ENCODE measurements at places on chromosomes 6 and 20.

GRCh38 chr6:108102965-108103364 lies 28.4 kb upstream of the OSTM1 start:
- no peak for DNase-seq

DNA sequence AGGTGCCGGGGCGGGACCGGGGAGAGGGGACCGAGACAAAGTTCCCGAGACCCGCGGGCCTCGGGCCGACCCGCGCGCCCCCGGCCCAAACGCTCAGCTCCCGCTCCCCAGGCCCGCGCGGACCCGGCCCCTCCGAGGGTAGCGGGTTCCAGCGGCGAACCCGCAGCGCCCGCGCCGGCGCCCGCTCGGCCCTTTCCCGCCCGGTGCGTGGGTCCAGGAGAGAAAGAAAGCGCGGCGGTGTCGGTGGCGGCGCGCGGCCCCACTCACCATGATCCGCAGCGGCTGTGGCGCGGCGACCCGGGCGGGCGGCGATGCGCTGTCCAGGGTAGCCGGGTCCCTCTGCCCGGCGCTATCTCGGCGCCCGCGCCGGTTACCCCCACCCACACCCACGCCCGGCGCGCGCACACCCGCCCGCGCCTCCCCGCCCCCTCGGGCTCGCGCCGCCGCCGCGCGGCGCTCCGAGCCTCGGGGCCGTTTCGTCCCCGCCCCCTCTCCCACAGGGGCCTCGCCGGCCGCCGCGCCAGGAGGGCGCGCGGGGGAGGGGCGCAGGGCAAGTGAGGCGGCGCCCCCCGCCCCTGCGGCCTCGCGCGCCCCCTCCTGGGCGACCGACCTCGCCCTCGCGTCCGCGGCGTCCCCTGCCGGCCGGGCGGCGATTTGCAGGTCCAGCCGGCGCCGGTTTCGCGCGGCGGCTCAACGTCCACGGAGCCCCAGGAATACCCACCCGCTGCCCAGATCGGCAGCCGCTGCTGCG lies at the start of gene ELOVL2:
Gene ELOVL2 (minus strand): TSS at position 345 of the 751 bp plus-strand sequence. CDS start 75 bp downstream, at position 270.
- peak; percentile 68 for DNase-seq

- DNase-seq = no peak
Measured at GRCh38 chr20:13278812-13279570, 57.9 kb downstream of the ISM1 start.

DNA sequence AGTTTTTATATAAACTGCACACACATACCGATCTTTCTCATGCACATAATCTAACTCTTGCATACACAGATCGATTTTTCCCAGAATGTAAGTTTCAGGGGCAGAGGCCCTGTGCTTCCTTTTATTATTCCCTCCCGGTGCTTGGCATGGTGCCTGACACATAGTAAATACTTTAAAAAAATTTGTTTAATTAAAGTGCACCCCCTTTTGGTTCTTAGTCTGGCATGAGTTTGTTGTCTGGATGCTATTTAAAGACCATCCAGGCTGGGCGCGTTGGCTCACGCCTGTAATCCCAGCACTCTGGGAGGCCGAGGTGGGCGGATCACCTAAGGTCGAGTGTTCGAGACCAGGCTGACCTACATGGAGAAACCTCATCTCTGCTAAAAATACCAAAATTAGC lies 5.4 kb upstream of the DEK start:
- no peak for DNase-seq

DNA sequence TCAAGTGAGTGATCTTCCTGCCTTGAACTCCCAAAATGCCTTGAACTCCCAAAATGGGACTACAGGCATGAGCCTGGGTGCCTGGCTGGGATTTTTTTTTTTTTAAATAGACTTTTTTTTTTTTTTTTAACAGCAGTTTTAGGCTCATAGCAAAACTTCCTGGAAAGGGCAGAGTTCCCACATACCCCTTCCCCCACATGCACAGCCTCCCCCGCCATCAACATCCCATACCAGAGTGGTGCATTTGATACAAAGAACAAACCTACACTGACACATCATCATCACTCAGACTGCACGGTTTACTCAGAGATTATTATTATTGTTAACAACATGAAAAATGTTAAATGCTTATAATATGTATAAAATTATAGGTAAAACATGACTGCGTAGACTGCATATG lies 26.0 kb downstream of the UQCC1 start:
- DNase-seq = no peak

DNA sequence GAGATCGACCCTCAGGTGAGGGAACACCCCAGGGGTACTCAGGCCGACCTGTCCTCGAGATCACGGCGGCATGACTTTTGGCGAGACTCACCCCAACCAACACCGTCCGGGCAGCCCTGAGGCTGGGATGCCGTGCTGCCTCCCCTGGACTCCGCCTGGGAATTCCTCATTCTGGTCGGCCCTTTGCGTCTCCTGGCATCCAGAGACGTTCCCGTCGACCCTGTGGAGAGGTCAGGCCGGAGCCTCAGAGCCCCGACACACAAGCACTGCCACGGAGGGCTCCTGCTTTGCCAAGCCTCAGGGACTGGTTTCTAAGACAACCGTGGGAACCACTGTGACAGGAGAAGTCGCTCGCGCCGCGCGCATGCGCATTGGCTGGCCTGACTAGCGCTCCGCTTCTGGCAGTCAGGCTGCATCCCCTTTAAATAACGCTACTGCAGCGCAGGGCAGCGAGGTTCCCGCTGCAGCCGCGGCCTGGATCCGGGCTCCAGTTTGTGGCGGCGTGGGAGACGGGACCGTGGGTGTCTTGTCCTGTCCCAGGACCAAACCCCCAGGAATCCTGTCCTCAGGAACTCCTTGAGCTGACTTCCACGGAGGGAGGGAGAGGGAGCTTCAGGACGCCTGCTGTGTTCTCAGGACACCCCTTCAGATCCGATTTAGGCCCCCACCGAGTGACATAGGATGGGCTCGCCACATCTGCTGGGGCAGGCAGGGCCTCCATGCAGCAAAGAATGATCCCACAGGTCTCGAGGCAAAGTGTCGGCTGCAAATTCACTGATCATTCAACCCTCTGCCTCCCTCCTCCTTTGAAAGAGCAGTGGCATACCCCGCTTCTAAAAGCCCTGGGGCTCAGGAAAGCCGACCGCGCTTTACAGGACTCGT lies 163.2 kb upstream of the ZNF337 start:
- DNase-seq = peak; percentile 69

GRCh38 chr6:36353411-36353915 lies 16.8 kb upstream of the BNIP5 start:
- DNase-seq = peak; percentile 48

GRCh38 chr20:58293453-58293852 lies 16.1 kb upstream of the RAB22A start:
- DNase-seq = no peak

DNA sequence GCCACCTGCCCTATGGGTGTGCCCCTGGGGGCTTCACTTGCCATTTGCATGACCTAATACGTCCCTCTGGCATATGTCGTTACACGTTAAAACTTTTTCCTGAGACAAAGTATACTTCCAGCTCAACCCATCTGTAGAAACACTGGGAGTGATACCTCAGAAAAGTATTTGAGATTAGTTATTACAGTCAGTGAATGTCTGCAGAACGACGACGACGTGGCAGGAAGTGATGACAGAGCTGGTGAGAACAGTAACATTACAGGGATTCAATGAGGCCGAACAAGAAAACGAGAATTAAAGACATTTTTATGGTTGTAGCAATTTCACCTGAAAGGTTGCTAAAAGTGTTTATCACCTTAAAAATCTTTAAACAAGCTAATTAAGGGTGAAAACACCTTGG lies 40.2 kb downstream of the SASH1 start:
- DNase-seq = no peak

DNA sequence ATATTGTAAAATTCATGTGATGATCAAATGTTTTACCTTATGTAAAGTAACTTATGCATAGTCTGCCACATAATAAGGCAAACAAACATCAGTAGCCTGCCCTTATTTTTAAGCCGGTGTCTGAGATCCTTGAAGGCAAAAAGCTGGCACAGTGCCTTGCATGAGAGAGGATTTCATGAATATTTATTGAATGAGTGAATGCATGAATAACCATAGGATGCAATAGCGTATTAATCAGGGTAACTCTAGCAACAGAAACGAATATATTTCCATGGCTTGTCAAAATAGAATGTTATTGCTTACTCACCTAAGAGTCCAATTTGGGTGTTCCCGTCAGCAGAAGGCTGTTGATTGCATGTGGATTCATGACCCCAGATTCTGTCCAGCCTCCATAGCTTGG lies 34.9 kb downstream of the BTBD3 start:
- peak; percentile 42 for DNase-seq

- no peak for DNase-seq
Measured at GRCh38 chr20:47960277-47960676, 175.0 kb upstream of the SULF2 start.

DNA sequence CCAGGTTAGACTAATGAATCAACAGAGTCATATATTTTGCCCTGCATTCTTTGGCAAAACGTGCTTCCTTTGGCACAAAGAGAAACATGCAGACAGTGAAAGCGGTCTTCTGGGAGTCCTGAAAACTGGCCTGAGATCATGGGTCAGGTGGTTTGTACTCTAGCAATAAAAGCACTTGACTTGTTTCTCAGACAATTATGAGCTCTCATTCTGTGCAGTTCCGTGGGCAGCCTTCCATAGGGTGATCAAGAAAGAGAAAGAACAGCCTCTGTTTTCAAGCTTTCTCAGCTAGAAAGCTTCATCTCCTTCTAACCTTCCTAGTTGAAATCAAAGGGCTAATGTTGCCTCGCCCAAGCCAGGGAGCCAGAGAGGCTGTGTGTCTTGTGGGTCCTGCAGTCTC lies 62.7 kb upstream of the ISM1 start:
- DNase-seq = no peak

DNA sequence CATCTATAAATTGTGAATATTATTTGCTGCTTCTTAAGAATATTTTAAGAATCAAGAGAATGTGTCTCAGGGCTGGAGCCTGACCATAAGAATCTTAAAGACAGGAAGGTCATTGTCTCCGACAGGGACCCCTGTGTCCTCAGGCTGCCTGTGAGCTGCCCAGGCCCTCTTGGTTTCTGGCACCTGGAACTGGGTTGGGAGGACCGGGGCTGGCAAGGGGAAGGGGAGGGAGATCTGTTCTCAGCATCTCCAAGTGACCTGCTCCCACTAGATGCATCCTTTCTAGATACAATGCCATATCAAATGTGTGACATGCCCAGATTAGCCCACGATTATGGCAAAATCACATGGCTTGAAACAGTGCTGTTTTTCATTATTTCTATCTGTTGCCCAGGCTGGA lies 110.5 kb downstream of the SCML4 start:
- DNase-seq = no peak

Data from fibroblast of skin of scalp (primary cell).